ENCODE measurements at places on chromosomes 1 and 21.
A peak's percentile ranks its signal among the peaks of the same experiment; 100 is the strongest.

- DNase-seq, result no peak
These were observed 117.6 kb downstream of the NME7 start for GRCh38 chr1:169250022-169250421.

- no peak for DNase-seq
These were observed 14.9 kb downstream of the TTC34 start for GRCh38 chr1:2786329-2787162.

DNA sequence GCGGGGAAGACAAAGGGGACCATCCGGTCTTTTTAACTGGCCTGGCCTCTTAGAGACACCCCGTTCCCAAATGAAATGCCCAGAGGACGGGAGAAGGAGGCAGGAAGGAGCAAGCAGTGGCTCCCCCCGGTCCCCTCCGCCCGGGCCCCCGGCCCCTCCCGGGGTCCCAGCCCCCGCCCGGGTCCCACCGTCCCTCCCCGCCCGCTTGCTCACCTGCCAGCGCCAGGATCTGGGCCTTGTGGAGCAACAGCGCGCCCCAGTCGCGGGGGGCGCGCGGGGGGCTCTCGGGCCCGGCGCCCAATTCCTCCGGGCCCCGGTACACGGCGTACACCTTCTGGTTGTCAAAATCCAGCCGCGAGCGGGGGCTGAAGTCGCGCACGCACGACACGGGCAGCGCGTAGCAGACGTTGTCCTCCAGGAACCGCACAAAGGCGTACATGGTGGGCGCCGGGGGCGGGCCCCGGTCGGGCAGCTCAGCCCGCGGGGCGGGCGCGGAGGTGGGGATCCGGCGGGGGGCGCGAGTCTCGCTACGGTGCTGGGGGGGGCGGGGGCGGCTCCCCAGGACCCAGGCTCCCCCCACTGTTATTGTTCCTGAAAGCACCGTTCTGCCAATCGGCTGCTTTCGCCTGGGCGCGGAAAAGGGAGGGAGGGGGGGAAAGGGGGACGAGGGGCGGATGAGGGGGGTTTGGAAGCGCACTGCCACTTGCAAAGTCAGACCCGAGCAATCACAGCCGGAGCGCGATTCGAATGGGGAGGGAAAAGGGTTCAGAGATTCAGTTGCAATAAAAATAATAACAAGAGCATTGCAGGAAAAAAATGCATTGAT is at the start of gene BEND5:
TSS of gene BEND5 (minus strand) at position 499 of the 826 bp plus-strand sequence. CDS start at position 439, 60 bp downstream.
- DNase-seq, result no peak

GRCh38 chr1:109777980-109778625 is 14.4 kb upstream of the EPS8L3 start:
- DNase-seq, result no peak

DNA sequence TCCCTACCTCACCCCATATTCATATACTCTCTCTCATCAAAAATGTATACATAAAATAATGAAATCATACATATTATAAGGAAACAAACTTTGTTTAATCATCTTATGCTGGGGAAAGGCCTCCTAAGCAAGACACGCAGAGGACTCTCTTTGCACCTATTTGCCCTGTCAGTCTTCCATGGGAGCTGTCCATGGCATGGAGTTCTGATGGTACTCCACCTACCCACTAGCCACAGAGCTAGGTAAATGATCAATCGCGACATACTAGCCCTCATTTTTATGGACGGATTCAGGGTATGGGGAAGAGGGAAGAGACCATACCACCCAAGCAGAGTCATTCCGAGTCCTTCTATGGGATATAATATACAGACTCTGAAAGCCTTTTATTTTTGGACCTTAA is 131.0 kb downstream of the CSMD2 start:
- DNase-seq, result no peak

DNA sequence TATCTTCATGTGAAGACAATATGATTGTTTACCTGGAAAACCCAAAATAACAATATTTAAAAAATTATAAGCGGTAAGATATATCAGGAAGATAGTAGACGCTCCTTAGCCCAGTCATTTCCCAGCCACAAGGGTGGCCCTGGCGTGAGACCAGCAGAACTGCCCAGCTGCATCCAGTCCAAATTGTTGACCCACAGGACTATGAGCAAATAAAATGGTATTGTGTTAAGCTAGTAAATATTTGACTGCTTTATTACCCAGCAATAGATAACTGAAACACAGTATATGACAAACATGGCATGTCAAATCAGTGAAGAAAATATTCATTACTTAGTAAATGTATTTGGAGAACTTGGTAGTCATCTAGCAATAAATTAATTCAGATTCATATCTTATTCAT is 294.3 kb upstream of the SPAG17 start:
- DNase-seq, result no peak

DNA sequence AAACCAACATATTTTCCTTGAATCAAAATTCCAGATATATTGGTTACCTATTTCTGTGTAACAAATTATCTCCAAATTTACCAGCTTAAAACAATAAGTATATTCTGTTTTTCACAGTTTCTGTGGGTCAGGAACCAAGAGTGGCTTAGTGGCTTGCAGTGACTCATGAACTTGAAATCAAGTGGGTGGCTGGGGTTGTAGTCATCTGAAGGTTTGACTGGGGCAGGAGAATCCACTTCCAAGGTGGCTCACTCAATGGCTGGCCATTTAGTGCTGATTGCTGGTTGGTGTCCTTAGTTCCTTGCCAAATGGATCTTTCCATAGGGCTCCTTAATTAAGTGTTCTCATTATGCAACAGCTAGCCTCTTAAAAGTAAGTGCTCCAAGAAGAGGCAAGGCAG is 43.8 kb downstream of the ALG14 start:
- peak; percentile 54 for DNase-seq

DNA sequence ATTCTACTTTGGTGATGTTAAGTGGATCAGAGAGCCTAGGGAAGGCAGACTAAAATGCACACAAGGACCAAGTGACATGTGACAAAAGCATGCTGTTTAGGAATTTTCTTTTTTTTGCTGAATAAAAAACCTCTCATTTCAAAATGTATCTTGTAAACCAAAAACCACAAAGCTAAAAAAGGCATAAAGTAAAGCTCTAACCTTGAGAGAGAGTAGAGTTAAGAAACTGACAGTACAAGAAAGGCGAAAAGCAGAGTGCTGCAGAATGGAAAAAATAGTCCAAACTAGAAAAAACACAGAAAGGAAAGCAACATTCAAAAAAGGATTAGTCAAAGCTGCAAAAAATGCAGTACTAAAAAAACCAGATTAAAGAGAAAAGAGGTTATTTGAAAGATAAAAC is 76.5 kb downstream of the EPS15 start:
- no peak for DNase-seq

GRCh38 chr21:41437729-41438128 is 11.7 kb downstream of the MX1 start:
- DNase-seq, result no peak

- DNase-seq, result no peak
These were observed 223.2 kb downstream of the SMYD3 start for GRCh38 chr1:246283771-246284410.

DNA sequence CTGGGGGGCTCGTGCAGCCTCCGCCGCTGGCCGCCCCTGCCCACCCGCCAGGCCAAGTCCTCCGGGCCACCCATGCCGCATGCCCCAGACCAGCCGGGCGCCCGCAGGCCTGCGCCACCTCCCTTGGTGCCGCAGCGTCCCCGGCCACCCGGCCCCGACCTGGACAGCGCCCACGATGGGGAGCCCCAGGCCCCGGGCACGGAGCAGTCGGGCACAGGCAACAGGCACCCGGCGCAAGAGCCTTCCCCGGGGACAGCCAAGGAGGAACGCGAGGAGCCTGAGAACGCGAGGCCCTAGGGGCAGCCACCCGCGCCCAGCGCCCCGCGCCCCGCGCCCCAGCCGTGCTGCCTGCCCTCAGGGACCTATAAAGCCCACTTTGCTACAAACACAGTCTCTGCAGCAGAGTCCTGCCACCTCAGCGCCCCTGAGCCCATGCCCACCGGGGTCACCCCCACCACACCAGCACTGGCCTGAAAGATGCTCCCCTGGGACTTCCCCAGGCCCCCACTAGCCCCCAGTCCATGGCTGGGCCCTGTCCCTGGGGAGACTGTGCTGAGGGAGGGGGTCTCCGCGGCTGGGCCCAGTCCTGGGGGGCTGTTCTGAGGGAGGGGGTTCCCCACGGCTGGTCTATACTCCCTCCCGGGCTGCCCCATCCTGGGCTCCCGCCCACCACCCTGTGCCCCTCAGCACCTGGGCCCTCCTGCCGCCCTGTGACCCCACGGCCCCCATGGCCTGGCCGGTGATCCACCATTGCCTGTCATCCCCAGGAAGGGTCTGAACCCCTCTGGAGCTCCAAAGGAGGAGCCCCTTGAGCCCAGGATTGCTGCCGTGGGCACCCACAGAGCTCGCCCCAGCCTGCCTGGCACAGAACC is 8.6 kb downstream of the TNFRSF18 start:
- no peak for DNase-seq

GRCh38 chr1:244413736-244414135 is 38.0 kb downstream of the ADSS2 start:
- no peak for DNase-seq

All from RKO (cell line).